ENCODE measurements at places on chromosomes 6 and 20.

GRCh38 chr20:44781791-44782190 lies 28.6 kb downstream of the RIMS4 start:
- DNase-seq: no peak

DNA sequence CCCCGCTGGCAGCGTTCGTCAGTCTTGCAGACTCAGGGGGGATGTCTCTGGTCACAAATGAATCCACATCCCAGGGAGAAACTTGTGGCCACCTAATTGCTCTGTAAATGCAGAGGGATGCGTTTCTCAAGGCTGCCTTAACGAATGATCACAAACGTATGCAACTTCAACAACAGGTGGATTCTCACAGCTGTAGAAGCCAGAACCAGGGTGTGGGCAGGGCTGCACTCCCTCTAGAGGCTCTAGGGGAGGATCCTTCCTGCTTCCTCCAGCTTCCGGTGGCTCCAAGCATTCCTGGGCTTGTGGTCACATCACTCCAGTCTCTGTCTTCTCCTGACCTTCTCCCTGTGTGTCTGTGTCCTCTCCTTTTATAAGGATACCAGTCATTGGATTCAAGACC lies 3.3 kb upstream of the TAF4 start:
- DNase-seq: no peak

- DNase-seq: no peak
Measured at GRCh38 chr6:143026696-143027449, 33.8 kb upstream of the AIG1 start.

- DNase-seq: no peak
Measured at GRCh38 chr6:170040115-170040500, 250.8 kb downstream of the DLL1 start.

- DNase-seq: no peak
Measured at GRCh38 chr20:13545790-13546189, 92.9 kb downstream of the TASP1 start.

DNA sequence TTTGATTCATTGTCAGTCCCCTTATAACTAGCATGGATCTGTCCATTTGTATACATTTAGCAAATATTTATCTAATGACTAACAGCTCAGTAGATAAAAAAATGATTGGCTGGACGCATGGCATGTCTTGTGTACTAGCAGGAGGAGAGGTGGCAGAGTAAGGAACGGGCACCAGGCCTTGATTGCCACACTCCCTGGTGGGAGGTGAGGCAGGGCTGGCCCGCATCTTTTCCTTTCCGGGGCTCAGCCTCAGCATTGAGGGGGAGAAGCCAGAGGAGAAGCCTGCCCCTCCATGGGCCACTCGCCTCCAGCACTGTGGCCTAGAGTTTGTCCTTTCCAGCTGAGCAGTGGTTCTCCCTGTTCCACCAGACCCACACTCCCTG lies 84.9 kb upstream of the TMEM181 start:
- DNase-seq: no peak

- DNase-seq: no peak
Measured at GRCh38 chr20:33871362-33871761, 60.2 kb downstream of the CHMP4B start.

Measured in skin of body (tissue), 3 donors.